Non-pigmented ciliary epithelial cell (primary cell): ENCODE measurements at places on chromosomes 6 and 20.

DNA sequence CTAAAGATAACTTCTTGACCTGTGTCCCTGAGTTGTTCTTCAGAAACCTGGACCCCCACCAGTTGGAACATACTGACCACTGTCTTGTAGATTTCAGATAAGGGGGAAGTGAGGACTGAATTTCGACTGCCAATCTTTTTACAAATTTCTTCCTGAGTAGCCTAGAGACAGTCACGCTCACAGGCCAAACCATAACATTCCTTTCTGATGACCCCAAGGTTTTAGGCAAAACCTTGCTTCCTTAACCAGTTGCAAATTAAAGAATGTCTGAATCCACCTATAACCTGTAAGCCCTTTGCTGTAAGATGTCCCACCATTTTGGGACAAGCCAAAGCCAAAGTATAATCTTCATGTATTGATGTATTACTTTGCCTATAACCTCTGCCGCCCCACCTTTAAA, 306.9 kb downstream of the LRFN2 start:
- DNase-seq: no peak

GRCh38 chr6:13941902-13942301, 17.1 kb downstream of the RNF182 start:
- no peak for DNase-seq

- no peak for DNase-seq
Observed at GRCh38 chr20:10565922-10566897, 107.6 kb downstream of the JAG1 start.

GRCh38 chr6:925656-926213, 232.8 kb upstream of the EXOC2 start:
- no peak for DNase-seq

DNA sequence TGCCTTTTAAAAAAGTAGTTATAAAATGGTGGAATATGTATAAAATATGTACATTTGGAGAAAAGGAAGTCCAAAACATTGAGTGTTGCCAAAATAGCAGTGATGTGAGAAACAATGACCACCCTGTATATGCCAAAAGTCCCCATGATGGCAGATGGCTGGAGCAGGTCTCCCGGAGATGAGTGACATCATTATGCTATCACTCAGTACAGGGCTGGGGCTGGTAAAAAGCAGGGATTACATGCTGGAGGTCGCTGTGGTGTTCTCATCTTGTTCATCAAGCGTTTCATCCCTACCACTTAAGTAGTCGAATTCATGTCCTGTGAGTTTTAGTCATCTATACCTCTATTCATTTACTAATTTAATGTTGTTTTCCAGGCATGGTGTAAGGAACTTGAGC, 315.3 kb upstream of the SLC35B3 start:
- DNase-seq: no peak
